ENCODE measurements at places on chromosomes 4 and X.

DNA sequence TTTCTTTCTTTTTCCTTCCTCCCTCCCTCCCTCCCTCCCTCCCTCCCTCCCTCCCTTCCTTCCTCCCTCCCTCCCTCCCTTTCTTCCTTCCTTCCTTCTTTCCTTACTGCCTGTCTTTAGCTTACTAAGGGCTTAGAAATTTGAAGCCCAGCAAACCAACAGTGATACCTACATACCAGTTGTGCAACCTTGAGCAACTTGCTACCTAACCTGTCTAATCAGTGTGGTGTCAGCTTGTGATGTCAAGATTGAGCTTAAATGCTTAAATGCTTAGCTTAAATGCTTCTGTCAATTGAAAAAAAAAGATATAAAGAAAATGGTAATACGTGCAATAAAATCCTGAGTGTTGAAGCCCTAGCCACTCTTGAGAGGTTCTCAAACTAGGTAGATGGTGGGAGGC, 728.6 kb downstream of the TRIML1 start:
- DNase-seq = no peak

DNA sequence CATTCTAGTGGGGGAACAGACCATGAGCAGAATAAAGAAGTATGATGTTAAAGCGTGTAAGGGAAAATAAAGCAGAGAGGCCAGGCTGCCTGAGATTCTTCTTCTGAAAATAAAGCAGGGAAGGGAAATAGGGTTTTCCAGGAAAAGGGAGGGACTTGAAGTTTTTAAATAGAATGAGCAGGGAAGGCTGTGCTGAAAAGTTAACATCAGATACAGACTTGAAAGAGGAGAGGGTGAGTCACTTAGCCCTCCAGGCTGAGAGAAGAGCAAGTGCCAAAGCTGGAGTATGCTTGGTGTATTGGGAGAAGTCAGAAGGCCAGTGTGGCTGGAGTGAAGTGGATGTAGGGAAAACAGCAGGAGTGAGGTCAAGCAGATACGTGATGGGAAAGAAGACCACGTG, 10.0 kb upstream of the PLK4 start:
- no peak for DNase-seq

GRCh38 chrX:37640142-37640541, 45.4 kb upstream of the XK start:
- DNase-seq = no peak

GRCh38 chrX:18886344-18887161, 97.4 kb downstream of the PHKA2 start:
- no peak for DNase-seq

DNA sequence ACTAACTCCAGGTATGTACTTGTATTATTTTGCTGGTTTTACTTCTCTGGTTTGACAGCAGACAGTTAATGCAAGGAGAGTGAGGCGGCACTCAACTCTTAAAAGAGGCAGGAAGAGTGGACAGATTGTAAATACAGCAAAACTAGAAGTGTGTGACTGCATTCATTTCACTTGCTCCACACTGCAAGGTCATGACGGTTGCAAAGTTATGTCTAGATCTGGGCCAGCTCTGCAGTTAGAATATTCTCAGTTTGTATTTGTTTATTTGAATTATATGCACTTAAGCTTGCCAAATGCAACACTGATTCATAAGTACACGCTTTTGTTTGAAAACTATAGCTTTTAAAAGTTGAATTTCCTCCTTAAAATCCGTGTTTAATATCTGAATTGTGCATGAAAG, 148.9 kb downstream of the STIM2 start:
- no peak for DNase-seq

DNA sequence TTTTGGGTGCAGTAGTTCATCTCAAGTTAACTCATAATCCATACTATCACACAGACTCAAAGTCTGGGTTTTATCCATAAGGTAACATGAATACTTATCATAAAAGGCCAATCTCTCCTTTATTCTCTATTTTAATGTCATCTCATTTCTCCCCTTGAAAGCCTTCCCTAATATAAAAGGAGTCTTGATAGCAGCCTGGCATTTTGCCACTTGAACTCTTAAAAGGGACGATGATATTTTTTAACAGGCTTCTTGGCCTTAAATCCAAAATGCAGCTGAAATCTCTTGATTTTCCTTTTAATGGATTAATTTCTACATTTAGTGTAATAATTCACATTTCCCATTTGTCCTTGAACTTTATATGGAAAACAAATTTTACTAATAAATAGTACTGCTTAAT, 8.4 kb upstream of the JCHAIN start:
- no peak for DNase-seq

DNA sequence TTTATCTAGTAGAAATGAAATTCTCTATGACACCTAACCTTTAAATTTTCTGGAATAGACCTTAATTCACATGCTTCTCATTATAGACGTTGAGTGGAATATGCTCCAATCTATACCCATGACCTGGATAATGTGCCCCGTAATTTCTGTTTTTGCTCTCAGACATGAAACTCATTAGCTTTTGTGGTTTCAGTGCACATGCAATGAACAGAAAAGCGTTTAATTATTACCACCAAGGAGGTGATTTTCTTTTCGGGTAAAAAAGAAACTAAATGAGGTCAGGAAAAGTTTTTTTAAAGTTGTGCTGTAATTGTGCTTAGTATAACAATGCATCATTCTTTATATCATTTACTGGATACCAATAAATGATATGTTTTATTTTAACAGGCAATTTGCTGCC, 1703.9 kb upstream of the TENM3 start:
- no peak for DNase-seq

DNA sequence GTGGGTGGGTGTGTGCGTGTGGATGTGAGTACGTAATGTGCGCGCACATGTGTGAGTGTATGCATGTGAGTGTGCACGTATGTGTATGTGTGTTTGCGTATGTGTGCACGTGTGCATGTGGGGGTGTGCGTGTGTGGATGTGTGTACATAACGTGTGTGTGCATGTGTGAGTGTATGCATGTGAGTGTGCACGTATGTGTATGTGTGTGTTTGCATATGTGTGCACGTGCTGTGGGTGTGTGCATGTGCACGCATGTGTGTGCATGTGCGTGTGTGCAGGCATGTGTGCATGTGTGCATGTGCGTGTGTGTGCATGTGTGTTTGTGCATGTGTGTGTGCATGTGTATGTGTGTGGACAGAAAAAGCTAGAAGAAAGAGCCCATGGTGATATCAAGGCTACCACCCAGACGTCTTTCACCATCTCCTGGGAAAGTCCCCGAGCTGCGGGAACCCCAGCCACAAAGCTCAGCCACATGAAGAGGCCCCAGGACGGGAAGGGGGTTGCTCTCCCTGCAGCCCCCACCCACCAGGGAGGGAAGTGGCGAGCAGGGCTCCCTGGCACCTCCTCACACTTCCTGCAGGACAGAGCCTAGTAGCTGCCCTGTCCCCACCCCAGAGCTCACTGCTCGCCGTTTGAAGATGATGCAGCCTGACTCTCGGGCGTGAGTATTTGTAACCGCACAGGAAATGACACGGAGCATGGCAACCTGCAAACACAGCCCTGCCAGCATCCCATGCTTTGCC, 108.3 kb downstream of the DCTD start:
- peak; percentile 46 for DNase-seq

GRCh38 chrX:10485326-10485725, 135.1 kb downstream of the MID1 start:
- DNase-seq = no peak

DNA sequence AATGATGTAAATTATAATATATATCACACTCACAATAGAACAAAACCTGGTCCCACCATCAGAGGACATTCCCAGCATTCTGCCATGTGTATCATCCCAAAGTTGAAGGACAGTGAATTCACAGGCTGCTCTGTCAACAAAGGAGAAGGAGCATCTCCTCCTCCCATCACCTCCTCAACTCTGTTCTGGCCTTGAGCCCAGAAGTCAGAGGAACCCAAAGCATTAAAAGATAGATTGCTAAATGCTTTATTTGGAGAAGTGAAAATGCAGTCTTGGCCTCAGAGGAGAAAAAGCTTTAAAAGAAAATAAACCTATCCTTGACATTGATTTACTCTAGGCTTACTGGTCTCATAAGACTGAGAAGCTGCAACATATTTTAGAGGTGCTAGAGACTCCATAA, 268.8 kb upstream of the RASGEF1B start:
- DNase-seq = no peak

- no peak for DNase-seq
Observed at GRCh38 chrX:154804261-154804956, 876 bp downstream of the MPP1 start.

- no peak for DNase-seq
Observed at GRCh38 chr4:7132730-7133582, 59.4 kb upstream of the SORCS2 start.

DNA sequence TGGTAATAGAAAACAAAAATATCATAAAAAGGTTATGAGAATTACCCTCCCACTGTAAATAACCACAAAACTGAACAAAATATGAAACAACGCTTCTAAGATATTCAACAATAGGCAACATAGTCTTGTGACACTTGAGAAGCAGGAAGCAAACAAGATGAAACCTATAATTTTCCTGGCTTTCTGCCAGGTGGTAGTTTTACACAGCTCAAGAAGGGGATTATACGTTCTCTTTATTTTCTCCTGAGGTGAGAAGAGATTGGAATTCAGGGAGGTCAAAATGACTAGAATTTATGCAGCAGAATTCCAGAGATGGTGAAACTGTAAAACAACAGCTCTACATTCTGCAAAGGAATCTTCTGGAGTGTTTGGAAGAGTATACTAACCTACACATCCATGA, 186.0 kb downstream of the HHIP start:
- no peak for DNase-seq

DNA sequence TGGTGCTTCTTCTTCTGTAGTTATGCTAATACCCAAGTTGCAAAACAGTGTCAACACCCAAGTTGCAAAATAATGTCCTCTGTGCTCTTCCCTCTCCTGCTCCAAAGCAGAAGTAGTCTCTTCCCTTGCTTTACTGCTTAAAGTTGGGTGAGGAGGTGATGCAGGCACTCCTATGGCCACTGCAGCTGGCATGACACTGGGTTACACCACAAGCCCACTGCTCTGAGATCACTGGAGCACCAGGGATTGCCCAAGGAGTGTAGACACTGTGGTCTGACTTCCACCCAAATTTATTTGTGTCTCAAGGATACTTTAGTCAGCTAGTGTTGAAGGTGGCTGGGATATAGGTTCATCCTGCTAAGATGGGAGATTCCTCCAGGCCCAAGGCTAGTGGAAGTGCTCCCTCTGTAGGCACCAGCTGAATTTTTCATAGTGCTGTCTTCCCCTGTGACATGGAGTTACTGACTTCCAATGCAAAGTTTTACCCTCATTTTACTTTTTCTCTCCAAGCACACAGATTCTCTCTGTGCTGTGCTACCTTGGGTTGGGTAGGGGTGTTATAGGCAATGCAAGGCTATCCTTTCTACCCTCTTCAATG, 196.2 kb upstream of the TENT5D start:
- DNase-seq = no peak

- DNase-seq = no peak
Observed at GRCh38 chr4:1900087-1900433, 28.9 kb downstream of the NSD2 start.

DNA sequence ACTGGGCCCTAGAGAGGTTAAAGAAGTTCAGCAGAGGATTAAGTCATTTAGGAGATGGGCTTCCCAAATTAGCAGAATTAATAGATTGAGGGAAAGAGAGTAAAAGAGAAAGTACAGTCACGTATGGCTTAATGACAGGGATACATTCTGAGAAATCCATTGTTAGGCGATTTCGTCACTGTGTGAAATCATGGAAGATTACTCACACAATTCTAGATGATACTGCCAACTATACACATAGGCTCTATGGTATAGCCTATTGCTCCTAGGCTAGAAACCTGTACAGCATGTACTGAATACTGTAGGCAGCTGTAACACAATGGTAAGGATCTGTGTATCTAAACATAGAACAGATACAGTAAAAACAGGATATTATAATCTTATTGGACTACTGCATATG, 180.6 kb downstream of the RNF150 start:
- DNase-seq = no peak

GRCh38 chrX:30612250-30612655, 34.7 kb upstream of the TASL start:
- DNase-seq = no peak

- no peak for DNase-seq
Observed at GRCh38 chrX:19152762-19153161, 30.5 kb upstream of the ADGRG2 start.

DNA sequence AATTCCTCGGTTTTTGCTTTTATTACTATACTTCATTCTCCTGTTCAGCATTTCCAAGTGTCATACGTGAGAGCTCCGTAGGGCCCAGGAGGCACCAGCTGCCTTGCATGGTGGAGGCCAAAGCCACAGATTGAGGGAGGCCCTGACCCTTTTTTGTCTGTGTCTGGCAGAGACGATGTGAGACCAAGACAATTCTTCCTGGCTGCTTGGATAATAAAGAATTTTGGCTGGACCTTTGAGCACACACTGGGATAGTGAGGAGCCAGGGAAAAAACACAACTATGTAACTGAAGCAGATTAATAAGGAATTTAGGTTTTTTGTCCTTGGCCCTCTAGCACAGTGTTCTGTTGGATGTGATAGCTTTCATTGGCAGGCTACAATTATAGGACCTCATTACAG, 161.0 kb downstream of the CPXCR1 start:
- DNase-seq = no peak

DNA sequence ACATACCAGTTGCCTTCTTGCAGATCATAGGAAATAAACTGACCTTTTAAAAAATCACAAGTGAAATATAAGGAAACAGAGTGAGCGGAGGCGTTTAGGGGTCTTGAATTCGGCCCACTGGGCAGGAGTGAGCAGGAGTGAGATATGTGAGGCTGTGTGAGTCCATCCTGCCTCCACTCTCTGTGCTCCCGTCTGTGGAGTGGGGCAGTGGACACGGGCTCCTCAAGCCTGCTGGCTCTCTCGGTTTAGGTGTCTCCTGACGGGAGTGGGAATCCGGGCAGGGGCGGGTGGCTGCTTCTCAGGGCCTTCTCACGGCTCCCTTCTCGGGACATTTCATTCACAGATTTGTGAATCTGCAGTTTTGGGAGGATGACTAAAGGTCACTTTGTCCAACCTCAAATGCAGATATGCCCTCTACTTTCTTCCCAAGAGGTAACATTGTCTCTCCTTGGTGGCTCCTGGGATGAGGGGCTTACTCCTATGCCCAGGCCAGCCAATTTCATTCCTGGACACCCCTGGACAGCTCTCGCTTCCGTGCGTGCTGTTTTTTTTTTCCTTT, 27.6 kb downstream of the CYTL1 start:
- no peak for DNase-seq

DNA sequence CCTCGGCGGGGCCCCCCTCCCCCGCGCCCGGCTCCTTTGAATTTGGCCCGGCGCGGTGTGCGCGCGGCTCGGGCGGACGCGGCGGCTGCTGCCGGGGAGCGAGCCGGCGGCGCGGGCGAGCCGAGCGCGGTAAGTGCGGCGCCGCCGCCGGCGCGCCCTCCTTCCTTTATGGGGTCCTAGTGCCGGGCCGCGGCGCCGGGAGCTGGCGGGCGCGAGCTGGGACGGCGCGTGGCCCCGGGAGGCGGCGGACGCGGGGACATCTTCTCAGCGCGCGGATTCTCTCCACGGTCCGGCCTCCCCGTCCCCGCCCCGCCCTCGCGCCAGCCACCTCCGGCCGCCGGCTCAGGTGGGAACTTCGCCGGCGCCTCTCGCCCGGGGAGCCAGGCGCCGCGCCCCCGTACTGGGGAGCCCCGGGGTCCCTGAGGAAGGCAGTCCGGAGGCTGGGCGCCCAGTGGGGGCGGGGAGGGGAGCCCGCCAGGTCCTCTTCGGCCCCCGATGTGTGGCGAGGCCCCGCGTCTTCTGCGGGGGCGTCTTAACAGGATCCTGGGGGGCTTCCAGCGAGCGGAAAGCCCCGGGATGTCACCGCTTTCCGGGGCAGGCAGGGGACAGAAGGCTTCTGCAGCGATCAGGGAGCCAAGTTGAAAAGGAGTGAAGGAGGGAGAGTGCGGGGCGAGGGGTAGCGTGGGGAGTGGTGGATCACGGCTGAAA, 98.4 kb upstream of the TENM3 start:
- no peak for DNase-seq

- no peak for DNase-seq
Observed at GRCh38 chrX:141945426-141945825, 41.7 kb downstream of the MAGEC1 start.

Data from stimulated activated CD4-positive, alpha-beta T cell treated with anti-CD3 and anti-CD28 coated beads, TNF-alpha, amount 100 ng/mL, for 48 hours (primary cell).